Esophagus mucosa (tissue), 1 donor: ENCODE measurements at places on chromosomes 12 and 14. TPM values are rescaled to one million over a fixed set of nuclear protein-coding genes. Genes with fewer than 3 reads are reported as not detected.

CGRRF1 gene
- 9.2 TPM for total RNA-seq

SLCO1B1 gene
- total RNA-seq: 0.08 TPM

LAG3 gene
- not detected for total RNA-seq

DNA sequence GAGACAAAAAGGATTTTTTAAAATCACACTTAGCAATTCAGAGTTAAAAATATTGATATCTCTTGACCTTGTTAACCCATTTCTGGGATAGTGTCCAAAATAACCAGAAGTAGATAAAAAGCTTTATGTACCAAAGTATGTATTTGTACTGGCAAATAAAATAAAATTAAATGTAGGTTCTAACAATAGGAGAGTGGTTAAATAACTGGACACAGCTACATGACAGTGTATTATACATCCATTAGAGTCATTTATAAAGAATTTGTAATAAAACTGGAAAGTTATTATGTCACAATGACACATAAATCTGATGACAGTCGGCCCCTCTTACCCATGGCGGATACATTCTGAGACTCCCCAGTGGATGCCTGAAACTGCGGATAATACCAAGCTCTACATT is 34.0 kb downstream of the BMAL2 start:
- no peak for ATAC-seq

PRKD1 gene
- 0.56 TPM for total RNA-seq

DNA sequence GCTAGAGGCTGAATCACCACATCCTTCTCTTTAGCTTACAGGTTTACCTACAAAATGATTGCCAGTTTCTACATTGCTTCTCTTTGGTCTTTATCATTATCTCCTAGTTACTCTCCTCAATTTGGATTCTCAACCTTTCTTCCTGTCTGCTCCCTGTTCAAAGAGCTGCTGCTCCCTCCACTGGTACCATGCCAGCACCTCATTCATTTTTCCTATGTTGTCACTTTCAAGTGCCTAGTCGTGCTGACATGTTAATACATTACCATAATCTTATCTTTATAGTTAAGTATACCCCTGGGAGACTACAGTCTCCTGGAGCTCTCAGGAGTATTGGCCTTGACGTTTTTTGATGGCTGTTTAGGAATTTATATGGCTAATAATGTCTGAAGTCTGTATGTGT is 14.2 kb downstream of the FRS2 start:
- ATAC-seq: no peak
